ENCODE measurements at places on chromosomes 3 and 15.

DNA sequence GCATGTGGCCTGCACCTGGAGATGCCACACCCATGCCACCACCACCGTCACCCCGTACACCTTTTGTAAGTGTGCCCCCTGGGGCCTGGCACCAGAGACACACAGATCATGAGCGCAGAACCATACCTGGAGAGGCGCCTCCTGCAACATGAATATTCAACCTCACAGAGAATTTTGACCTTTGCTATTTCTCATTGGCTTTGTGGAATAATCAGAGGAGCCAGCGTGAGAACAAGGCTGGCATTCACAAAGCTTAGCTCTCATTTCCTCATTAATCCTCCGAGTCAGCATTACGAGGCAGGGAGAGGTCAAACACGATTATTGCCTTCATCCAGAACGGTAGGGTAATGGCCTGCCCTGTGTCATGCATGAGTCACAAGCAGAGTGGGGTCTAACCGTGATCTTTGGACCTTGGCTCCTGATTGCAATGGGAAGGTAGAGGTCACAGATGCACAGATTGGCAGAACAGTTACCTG lies 73.0 kb upstream of the POMGNT2 start:
- DNase-seq = no peak

GRCh38 chr3:38212141-38212540 lies 46.8 kb downstream of the OXSR1 start:
- DNase-seq = no peak

GRCh38 chr3:150605998-150606641 lies 3.0 kb downstream of the SELENOT start:
- no peak for DNase-seq

- DNase-seq = no peak
Observed at GRCh38 chr3:160768918-160769317, 12.9 kb downstream of the PPM1L start.

DNA sequence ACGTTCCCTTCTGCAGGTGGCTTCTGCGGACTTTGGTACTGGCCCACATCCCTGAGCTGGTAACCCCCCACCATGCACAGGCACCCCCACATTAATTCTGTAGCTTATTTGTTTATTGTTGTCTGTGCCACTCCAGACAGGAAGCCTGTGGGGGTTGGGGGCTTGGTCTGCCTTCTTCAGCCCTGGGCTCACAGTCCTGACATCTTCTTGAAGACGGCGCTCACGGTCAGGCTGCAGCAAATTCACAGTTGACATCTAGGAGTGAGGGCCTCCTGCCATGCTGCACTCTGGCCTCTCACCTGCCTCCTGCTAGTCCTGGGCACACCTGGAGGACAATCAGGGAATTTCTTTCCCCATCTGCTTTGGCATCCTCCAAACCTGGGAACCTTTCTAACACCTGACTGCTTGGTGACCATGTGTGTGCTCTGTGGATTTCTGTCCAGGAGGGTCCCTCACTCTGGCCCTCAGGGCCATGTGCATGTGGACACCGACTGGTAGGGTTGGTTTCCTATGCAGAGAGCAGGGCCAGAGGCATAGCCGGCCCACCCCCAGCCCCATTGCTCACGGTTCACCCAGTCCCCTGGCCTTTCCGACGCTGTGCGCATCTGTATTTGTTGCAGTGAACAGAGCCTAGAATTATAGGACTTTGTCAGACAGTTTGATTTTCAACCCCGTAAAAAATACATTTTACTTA lies 68.8 kb downstream of the APBA2 start:
- no peak for DNase-seq

DNA sequence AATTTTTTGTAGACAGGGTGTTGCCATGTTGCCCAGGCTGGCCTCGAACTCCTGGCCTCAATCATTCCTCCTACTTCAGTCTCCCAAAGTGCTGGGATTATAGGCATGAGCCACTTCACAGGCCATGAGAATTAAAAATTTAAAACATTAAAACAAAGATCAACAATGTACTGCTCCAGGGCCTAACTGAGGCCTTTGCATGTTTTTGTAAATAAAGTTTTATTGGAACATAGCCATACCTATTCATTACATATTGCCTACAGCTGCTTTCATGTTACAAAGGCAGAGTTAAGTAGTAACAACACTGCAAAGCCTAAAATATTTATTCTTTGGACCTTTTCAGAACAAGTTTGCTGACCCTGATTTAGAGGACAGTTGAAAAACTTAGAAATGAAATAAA lies 9.6 kb downstream of the VPS39 start:
- DNase-seq = no peak

GRCh38 chr15:56763141-56763895 lies 30.0 kb upstream of the ZNF280D start:
- DNase-seq = no peak

GRCh38 chr15:89419370-89419984 lies 76.9 kb downstream of the RHCG start:
- DNase-seq = peak; percentile 23

GRCh38 chr3:114078126-114078525 lies 21.6 kb downstream of the QTRT2 start:
- no peak for DNase-seq

GRCh38 chr3:166123576-166123975 lies 286.4 kb upstream of the BCHE start:
- no peak for DNase-seq

GRCh38 chr3:46284981-46285683 lies 42.9 kb downstream of the CCR3 start:
- peak; percentile 71 for DNase-seq

- no peak for DNase-seq
Observed at GRCh38 chr15:25682340-25682739, 180.8 kb downstream of the ATP10A start.

- DNase-seq = no peak
Observed at GRCh38 chr3:197329382-197329781, 31.0 kb upstream of the DLG1 start.

- DNase-seq = no peak
Observed at GRCh38 chr3:17192995-17193394, 308.2 kb downstream of the PLCL2 start.

DNA sequence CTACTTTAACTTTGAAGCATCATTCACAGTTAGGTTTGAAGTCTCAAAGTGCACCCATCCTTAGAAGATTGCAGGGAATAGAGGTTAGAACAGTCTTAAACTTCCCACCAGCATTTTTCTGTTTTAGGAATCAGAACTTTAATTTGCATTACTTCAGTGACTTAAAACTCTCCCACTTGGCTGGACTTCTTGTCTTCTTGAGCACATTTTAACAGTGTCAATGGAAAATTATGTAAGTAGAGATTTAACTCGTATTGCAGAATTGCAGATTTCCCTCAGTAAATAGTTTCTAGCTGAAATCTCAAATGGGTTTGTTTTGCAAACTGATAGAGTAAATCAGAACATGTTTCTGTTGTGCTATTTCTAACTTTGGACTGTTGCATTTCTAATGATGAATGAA lies 369.6 kb downstream of the OTOL1 start:
- no peak for DNase-seq

DNA sequence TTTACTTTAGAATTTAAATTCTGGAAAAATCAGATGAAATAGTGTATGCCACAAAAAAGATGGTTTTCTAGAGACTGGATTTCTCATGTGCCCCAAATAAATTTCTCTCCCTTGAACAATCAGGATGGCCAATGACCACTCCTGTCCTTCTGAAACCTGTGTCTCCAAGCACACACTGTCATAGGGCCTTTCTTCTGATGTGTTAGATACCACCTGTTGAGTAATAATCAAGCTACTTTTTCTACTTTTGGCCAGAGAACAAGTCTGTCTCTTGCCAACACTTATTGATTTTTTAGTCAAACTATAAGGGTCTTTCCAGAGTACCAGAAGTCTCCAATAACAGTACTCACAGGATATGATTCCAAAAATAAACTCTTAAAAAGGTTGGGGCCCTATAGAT lies 16.1 kb upstream of the TFG start:
- DNase-seq = no peak

GRCh38 chr3:159872374-159873109 lies 116.1 kb upstream of the IL12A start:
- DNase-seq = no peak

DNA sequence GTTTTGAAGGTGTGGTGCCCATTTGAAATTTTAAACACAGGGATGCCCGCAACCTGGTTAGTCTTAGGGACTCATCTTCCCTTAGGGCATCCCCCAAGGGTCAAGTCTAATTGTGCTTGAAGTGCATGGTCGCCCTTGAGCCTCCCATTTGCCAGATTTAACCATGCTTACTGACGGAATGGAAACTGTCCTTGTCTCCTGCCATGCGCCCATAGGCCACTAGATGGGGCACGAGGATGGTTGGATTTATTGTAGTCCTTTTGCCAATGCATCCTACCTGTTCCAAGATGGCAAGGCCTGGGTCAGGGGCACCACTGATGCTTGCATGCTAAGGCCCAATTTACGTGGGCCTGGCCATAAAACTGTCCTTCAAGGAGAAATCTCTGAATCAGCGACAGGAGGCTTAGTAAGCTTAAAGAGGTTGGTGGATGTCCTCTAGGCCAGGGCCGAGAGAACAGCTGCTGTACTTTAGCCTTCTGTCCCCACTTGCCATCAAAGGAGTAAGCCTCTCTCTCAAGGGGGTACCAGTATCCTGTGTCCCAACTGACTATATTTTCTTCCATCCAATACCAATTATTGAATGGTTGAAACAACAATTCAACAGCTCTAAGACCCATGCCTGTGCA lies 355.4 kb downstream of the OTOL1 start:
- DNase-seq = no peak

DNA sequence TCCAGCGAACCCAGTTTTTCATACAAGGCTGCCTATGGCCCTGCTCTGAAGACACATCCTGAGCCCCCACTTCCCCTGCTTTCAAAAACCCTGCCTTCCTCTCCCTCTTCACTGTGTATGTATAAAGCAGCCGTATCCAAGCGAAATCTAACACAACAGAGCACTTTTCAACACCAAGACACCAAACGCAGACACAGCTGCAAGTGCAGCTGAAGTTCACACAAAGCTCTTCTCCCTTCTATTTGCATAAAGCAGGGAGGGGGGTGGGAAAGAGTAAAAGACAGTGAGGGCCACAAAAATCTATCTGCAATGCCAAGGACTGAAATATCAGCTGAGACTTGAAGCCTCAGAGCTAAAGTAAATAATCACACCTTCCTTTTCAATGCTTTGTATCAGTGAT lies 35.1 kb upstream of the CSPG5 start:
- DNase-seq = no peak

GRCh38 chr3:13093687-13094086 lies 20.5 kb upstream of the IQSEC1 start:
- no peak for DNase-seq

DNA sequence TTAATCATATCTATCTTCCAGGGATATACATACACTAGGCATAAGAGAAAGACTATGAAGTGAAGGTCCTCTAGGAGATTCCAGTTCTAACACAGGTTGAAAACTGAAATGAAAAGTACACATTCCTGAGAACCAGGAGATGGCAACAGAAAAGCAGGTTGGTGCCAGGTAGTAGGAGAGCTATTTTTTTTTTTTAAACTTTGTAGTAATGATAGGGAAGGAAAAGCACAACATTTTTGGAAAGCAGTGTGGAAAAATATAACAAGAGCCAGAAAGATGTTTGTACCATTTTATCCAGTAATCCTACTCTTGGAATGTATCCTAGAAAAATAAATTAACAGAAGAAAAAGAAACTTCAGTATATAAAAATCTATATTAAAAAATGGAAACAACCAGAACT lies 189.9 kb downstream of the DTWD1 start:
- DNase-seq = no peak

- DNase-seq = no peak
Observed at GRCh38 chr3:35549690-35550089, 89.6 kb upstream of the ARPP21 start.

DNA sequence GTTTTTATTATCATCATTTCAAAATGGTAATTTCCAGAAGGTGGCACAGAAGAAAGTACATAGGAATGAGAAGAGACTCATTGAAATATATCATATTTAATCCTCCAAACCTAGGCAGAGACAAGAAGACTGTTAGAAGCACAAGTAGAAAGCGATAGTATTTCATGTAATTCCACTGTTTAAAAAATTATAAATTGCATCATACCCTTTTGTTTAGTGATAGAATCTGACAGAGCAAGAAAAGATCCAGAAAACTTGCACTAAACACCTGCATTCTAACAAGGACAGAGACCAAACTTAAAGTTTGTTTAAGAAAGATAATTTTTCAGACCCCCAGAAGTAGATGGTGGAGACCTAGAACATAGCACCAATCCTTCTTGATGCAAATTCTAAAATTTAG lies 56.9 kb upstream of the CD96 start:
- no peak for DNase-seq

GRCh38 chr3:122680475-122681283 lies at the start of gene PARP14:
TSS of gene PARP14 (plus strand) at chr3:122680839. CDS start at chr3:122680884, 45 bp downstream.
- DNase-seq = peak; percentile 81

DNA sequence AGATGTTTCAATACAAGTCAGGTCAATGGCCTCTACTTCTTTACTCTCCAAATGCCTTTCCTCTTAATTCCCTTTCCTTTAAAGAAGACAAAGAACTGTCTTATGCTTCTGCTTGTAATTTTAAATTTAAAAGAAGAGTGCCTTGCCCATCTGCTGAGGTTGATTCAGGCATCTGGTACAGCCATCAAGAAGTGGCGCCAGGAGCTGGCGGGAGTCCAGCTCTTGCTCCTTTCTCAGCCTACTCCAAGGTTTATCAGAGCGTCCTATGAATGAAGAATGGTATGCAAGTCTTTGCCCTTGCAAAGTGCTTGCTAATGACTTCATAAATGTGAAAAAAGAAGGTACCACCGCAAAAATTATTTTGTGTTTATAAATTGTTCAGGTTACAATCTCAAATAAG lies 294.6 kb upstream of the TGFBR2 start:
- DNase-seq = no peak

- no peak for DNase-seq
Observed at GRCh38 chr3:157637866-157638265, 134.7 kb upstream of the VEPH1 start.

- DNase-seq = no peak
Observed at GRCh38 chr3:14317057-14317553, 85.3 kb upstream of the SLC6A6 start.

DNA sequence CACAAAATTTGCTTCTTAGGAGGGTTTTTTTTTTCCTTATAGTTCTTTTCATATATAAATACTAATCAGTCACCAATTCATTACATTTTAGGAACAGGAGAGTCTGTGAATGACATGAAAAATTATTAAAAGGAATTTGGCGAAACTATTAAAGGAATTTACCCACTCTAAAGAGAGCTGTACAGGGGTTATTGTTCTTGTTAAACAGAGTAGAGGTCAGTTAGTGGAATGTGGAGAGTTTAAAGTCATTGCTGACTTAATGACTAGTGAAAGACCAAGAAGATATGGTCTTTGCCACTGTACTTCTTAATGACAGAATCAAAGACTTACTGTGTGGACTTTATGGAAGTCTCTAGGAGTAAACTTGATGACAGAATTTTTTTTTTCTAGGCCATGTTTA lies 333.6 kb upstream of the C2CD4B start:
- DNase-seq = no peak

DNA sequence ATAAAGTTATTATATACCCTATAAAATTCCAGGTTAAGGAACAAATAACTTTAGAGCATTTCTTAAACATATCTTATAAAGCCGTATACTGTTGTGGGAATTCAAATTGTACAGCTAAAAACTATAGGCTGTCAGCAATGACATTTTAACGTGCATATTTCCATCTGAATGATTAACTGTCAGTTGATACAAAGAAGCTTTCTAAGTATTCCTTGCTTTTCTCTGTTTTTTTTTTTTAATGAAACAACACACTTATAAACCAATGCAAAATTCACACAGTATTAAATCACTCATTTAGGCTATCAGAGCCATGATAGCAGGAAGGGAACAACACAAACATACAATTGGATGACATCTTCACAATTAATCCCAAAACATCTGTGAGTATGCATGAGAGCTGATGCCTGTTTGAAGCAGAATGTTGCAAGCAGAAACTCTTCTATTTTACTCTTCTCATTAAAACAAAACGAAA lies 61.9 kb downstream of the CTDSPL start:
- DNase-seq = no peak

All from CD4-positive, alpha-beta T cell treated with Interleukin-21 for 1 hour (primary cell).